ENCODE measurements at places on chromosomes 11 and 22.

DNA sequence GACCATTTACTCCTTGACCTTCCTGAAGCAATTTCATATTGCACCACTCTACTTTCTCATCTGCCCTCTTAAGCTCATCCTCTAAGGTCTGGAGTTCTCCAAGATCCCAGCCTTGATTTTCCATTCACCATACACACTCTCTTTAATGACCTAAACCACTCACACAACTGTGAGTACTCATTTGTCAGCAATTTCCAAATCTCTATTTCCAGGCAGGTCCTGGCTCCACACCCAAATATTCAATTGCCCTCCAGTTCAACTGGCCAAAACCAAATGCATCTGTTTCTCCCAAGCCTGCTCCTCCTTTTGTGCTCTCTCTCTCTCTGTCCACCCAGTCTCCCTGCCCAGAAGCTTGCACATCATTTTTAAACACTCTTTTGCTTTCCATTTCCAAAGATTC, 39.6 kb downstream of the NEU3 start:
- DNase-seq, result no peak

GRCh38 chr11:86251345-86251744, 6.8 kb downstream of the EED start:
- peak; percentile 22 for DNase-seq

- no peak for DNase-seq
These were observed 25.7 kb downstream of the MPPED2 start for GRCh38 chr11:30560206-30561106.

DNA sequence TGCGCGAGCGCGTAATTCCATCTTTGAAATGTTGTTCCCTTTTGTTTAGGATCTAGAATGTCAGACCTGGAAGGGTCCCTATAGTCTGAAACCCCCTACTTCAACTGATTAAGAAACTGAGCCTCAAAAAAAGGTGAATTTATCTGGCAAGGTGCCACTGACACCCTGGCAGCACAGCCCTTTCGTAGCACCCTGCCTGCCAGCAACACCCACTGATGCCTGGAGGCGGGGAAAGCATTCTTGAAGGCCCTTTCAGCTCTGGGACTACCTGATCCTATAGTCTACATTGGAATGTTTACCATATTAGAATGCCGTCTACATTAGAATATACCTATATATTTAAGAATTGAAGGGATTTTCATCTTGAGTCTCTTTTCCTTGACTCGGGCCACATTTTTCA, 542.3 kb downstream of the BUD13 start:
- DNase-seq, result no peak

DNA sequence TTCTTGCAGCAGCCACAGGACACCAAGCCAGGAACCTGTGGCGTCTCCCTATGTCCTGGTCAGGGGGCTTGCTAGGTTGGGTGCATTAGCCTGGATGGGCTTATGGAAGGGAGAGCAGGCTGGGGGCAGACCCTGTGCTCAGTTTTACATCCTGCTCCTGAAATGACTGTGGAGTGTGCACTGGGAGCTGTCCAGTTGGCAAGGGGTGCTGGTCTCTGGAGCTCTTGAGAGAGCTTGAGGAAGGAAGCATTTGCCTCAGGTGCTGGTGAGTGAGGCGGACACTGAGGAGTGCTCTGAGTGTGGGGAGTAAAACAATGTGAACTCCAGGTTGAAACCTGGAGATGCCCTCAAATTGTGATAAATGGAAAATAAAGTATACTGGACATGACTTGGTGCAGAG, 3.4 kb downstream of the SCGB1D4 start:
- DNase-seq, result no peak

DNA sequence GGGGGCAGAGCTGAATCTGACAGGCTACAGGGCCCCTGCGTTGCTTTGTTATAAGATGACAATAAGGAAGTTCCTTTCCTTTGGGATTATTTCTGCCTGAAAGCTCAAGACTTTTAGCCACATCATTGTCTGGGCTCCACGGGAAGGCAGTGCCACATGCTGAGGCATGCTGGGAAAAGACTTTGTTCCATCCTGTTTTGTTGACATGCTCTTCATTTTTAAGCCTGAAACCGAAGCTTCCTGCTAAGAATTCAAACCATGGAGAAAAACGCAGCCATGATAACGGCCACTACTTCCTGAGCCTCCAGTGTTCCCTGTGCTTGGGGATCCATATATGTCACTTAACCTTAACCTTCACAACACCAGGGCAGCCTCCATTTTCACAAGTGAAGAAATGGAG, 5.5 kb upstream of the TCF20 start:
- no peak for DNase-seq

DNA sequence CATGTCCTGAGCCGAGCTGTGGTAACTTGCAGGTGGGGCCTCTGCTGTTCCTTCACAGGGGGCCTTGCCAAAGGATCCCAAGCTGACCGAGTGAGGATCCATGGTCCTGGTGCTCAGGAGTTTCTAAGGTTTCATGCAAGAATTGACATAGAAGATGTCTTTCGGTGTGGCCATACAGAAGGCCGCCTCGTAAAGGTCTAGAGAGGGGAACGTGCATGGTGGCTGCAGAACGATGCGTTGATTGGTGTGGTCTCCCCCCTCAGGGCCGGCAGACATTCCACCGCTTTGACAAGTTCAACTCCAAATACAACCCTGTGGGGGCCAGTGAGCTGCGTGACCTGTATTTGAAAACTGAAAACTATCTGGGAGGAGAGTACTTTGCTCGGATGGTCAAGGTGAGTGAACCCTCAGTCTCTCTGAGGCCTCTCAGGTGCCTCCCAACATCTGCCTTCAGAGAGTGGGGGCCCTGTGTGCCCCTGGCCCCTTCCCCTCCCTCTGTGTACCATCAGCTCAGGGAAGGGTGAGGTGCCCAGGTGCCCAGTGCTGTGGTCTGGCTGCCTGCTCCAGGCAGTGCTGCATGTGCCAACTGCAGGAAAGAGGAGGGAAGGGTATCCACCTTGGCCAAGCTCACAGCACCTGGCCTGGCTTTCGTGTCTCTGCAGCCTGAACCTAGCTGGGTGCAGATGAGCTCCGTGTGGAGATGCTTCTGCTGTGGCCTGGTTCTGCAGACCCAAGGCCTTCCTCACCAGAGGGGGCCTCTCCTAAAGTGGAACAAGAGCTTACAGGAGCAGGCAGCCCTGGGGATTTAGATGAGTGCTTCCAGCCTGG, 39.8 kb downstream of the AMPD3 start:
- no peak for DNase-seq

- DNase-seq, result no peak
These were observed 68.2 kb upstream of the SHISAL1 start for GRCh38 chr22:44380756-44381486.

DNA sequence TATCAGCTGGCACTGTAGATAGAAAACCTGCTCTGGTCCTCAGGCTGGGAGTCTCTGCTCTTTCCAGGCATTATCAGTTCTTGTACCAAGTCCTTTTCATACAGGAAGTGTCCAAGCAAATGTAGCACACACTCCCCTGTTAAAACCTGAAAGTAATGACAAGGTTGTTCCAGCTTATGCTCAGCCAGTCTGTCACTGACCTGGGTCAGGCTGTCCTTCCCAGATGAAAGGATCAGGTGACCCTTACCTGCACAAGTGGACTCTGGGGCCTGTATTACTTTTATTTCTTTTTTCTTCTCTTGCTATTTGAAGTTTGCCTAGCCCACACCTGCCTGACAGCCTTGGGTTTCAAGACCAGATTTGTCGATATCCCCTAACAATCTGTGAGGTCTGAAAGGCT, 156.3 kb upstream of the SESN3 start:
- DNase-seq, result no peak

- DNase-seq, result no peak
These were observed 22.8 kb downstream of the SLC5A4 start for GRCh38 chr22:32232191-32232830.

DNA sequence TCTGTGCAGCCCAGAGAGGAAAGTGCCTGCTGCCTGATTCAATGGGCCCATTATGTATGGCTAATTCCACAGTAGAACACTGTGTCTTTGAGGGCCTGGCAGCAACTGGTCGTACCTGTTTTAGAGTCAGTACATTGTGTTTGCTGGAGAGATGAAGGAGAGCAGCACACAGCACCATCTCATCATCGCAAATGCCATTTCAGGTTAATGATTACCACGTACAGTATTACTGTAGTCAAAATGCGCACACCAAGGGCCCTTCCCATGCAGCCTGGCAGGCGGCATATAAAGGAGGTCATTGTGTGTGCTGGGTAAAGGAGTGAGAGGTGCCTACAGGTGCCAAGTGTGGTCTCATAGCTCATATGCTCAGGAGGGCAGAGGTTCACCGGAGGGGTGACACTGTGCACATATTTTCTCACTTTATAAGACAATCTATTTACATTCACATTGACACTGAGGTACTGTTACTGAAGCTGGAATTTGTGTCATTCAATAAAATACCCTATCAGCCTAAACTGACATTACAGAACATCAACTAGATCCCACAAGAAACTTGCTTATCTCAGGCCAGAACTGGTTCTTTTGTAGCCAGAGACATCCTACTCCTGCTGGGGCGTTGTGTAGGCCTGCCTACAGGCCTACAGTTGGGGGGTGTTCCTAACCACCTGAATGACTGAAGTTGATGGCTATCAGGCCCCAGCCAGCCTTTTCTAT, 90.4 kb downstream of the APIP start:
- no peak for DNase-seq
